ENCODE measurements at places on chromosomes 16 and 17.

GRCh38 chr17:28946239-28946638, 5.1 kb downstream of the PHF12 start:
- no peak for DNase-seq

- DNase-seq, result no peak
These were observed 5.1 kb upstream of the CD300LD start for GRCh38 chr17:74597069-74597790.

GRCh38 chr16:4183237-4184037, 58.4 kb downstream of the SRL start:
- peak; percentile 91 for DNase-seq

DNA sequence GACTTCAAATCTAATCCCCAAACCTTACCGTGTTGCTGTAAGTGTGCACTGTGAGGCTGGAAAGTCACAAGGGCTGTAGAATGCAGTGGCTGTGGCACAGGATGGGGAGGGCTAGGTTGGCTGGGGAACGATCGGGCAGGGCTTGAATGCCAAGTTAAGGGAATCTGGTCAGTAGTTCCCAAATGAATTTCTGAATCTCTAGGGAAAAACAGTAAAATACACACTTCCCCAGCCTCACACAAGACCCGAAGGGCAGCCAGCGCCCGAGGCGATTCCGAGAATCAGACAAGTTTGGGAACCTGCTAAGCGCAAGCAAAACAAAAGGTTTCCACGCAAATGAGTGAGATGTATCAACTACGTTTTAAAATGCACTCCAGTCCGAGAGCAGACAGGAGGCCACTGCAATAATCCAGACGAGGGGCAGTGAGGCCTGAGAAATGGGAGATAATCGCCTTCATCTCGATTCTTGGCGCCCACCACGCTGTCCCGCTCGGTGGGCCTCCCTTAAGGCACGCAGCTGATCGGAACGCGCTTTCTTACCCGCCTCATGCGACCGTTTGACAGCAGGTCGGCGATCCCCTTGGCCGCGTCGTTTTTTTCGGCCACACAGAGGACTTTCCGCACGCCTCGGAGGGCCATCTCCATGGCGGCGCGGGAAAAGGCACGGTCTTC, 599 bp downstream of the TOP3A start:
- no peak for DNase-seq

DNA sequence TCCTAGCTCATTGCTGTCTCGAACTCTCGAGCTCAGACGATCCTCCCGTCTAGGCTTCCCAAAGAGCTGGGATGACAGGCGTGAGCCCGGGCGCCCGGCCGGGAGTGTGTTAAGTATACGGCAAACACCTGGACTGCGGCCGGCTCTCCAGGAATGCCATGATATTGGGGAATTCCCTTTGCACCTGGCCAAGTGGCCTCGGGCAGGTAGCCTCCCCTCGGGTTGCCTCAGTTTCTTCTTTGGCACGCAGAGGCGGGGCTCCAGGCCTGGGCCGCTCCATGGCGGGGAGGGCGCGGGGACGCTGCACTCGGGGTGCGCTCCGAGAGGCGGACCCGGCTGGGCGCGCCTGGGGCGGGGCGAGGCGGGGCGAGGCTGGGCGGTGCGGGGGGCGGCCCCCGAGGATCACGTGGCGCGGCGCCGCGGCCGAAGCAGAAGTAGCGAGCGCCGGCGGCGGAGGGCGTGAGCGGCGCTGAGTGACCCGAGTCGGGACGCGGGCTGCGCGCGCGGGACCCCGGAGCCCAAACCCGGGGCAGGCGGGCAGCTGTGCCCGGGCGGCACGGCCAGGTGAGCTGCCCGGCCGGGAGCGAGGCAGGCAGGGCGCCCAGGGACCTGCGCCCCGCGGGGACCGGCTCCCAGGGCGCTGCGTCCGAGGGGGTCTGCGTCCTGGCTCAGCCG, at the start of gene PLCG2:
TSS of gene PLCG2 (plus strand) at position 431 of the 675 bp plus-strand sequence. CDS start 6,699 bp downstream, outside the sequence.
- peak; percentile 54 for DNase-seq

- DNase-seq, result no peak
These were observed at the start of gene TCAP for GRCh38 chr17:39664581-39665561. Gene TCAP, plus strand, starts transcription at chr17:39665349. Its CDS starts 11 bp downstream, at chr17:39665360.

GRCh38 chr16:85897382-85897781, 1.6 kb upstream of the IRF8 start:
- no peak for DNase-seq

DNA sequence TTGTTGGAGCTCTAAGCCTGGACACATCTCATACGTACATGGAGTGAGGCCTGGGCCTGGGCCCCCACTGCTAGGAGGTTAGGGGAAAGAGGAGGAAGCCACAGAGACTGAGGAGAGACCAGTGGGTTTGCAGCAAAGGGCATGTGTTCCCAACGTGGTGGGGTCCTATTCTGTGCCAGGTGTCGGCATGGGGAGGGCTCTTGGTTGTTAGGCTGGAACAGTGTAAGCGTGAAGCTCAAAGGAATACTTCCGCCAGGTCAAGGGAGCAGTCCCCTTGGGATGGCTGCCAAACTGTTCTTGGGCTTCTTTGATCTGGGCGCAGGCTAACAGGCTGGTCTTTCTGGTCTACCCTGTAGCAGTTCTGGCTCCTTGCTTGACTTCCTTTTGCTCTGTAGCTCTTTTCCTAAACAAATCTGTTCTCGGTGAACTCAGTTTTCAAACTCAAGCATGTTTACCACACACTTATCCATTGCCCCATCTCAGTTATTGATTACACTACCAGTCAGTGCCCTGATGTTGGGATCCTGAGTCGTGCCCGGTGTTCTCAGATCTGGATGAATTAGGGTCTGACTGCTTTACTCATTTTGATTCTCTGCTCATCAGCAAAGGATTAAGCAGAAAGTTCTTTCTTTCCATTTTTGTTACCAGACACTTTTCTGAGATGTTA, 36.4 kb downstream of the GPT2 start:
- DNase-seq, result no peak

- DNase-seq, result no peak
These were observed 4.3 kb downstream of the ATP1B2 start for GRCh38 chr17:7654832-7655540.

DNA sequence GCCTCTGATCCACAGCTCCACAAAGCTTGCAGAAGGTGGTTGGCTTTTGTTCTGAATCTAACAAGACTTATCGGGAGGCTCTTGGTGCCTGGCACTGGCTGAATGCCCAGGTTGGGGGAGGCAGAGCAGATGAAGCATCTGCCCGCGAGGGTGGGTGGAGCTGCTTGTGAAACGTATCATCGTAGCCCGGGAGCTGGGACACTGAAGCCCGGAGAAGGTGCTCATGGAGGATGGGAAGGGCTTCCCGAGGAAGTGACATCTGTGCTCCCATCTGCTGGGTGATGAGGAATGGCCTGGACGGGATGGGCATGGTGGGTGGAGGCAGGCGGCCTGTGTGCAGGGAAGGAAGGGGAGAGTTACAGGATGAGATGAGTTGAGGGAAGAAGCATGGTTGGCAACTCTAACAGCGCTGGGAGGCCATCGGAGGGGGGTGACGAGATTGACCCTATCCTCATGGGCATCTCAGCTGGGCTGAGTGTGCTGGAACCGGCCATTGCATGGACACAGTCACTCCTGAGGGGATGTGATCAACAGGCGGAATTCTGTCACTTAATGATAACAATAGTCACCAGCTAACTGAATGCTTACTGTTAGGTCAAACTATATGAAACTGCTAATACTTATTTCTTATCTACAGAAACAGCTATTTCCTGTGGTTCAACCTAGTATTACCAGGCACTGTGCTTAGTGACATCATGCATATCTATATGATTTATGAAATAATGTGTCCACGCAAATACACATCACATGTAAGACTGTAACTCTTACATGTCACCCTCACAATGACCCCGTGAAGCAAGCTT, 102.7 kb downstream of the ABCC6 start:
- peak; percentile 83 for DNase-seq

GRCh38 chr16:78791011-78791410, 691.6 kb downstream of the WWOX start:
- no peak for DNase-seq

- DNase-seq, result no peak
These were observed 77.6 kb downstream of the CHD9 start for GRCh38 chr16:53132406-53132805.

GRCh38 chr17:70629902-70630301, 460.6 kb downstream of the KCNJ2 start:
- DNase-seq, result no peak

DNA sequence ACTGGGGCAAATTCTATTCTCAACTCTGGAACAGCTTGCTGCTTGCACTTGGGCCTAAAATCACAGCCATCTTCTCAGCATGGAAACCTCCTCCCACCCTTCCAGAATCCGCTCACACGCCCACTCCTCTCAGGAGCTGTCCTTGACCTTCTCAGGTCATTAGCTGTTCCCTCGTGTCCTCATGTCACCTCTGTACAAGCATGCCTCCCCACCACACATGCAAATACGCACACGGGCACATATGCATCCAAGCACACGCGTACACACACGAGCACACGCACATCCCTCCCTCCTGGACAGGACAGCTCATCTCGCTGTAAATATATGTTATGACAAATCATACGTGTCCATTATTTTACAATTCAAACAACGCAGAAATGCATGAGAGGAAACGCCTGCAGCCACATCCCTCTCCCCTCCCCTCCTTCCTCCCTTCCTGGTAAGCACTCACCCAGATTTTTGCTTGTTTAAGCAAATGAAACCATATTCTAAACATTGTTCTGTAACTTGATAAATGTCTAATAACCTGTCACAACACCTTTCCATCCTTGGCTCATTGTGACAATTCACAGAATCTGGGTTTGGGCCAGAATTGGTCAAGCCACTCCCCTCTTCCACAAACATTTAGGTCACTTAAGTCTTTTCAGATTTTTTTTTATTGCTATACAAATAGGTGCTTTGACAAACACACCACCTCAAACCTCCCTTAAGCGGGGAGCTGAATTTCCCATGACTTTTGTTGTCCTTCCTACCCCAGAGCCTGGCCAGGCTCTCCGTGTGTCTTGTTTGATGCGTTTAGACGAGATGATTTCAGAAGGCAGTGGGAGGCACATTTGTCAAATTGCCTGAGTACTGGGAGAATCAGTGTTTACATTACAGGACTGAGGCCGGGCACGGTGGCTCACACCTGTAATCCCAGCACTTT, 41.7 kb downstream of the DNAH17 start:
- DNase-seq, result peak; percentile 99

DNA sequence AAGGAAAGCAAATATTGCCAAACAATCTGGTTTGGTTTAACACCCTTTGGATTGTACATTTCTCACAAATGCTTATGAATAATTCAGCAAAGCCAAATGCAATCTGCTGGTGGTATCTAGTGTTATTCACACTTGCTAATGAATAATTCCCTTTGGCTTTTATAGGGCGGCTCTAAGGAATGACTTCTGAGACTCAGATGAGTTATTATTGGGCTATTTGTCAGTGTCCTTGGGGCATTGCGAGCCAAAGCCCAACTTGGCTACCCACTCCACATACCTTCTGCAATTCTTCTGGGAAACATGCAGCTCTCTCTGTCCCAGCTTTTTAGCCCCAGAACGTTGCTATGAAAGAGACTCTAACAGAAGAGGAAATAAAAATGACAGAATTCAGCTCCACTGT, 41.1 kb downstream of the FTO start:
- no peak for DNase-seq

GRCh38 chr17:49952209-49952911, 16.6 kb upstream of the DLX4 start:
- DNase-seq, result peak; percentile 72

DNA sequence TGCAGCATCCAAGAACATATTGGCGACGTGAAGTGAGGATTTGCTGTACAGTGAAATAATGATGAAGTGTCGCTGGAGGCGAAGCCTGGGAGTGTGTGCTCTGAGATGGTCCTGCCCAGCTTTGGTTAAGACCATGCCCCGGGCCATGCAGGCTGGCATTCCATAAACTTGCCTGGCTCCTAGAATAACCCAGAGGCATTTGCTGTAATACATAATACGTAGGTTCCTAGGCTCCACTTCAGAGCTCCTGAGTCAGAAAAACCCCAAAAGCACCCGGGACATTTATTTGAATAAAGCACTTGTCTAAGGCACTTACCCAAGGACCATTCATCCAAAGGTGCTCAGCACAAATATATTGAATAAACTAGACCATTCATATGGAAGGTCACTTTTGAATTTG, 279.3 kb downstream of the ABCC12 start:
- no peak for DNase-seq

DNA sequence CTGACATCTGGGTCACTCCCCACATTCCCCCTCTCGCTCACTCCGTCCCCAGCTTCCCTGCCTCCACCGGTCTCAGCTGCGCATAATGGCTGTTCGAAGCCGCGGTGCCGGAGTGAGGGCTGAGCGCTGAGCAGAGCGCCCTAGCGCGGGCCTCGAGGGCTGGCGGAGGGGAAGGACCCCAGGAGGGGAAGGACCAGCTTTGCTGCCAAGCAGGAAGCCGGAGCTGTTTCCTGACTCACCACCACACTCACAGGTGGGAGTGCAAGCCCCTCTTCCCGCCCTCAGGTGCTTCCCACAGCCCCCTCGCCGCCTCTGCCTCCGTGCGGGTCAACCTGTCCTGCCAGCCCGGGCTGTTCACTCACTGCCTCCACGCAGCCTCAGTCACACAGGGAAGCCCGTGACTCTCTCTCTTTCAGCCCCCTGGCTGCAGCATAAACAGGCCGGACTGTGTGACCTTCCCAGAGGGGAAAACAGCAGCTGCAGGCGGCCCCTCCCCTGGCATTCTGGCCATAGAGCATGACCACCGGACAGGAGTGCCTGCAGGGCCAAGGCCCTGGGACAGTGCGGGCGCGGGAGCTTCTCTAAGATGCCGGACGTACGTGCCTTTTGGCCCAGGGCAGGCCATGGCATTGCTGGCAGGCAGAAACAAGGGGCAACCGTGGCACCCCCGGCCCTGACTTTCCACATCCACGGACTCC, 23.7 kb downstream of the SLC43A2 start:
- DNase-seq, result no peak

DNA sequence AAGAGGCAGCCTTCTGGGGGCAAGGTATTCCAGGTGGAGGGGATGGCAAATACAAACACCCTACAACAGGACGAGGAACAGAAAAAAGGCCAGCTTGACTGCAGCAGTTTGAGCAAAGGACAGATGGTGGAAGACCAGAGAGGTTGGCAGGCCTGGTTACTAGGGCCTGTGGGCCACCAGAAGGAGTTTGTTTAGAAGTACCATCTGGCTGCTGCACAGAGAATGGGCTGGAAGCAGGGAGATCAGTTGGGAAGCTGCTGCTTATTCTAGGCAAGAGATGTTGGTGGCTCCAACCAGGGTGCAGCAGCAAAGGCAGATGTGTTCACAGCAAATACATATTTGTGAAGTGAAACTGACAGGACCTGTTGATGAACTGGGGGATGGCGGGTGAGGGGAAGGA, 2.9 kb upstream of the YPEL2 start:
- no peak for DNase-seq

GRCh38 chr16:88975511-88976061, 1.4 kb downstream of the CBFA2T3 start:
- DNase-seq, result no peak

GRCh38 chr16:68090130-68090529, 5.0 kb downstream of the NFATC3 start:
- no peak for DNase-seq

- no peak for DNase-seq
These were observed 14.7 kb downstream of the TMEM11 start for GRCh38 chr17:21199311-21199710.

GRCh38 chr17:39080421-39081078, 70.9 kb downstream of the PLXDC1 start:
- DNase-seq, result no peak

All from NCI-H2081 (cell line).